ENCODE measurements at places on chromosomes 5 and 9. TPM values are rescaled to one million over a fixed set of nuclear protein-coding genes. Genes with fewer than 3 reads are reported as not detected.

GRCh38 chr5:43875741-43876140 lies 272.8 kb downstream of the NNT start:
- DNase-seq = no peak

DNA sequence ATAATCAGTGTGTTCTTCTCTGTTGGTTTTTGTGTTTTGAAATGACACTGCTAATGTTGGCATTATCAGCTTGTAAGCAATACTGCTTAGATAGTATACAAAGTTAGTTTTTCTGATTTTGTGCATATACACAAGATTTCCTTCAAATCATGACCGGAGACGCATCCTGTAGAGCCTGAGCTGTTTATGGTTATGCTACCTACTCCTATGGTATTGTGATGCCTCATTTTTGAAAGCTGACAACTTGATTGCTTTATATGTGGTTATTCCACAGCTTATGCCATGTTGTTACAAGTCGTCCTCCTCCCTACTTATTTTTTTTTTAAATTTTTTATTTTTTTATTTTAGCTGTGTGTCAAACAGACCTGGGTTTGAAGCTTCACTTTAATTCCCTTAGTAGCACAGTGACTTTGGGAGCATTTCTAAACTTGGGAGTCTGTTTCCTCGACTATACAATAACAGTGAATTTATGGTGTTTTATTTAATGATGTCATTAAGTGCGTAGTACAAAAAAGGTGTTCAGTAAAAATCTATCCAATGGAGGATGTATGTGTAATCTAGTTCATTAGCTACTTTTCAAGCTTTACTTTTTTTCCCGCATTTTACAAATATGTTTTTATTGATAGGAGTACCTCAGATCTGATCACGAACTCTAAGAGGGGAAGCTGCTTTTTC lies 59.5 kb downstream of the PARP8 start:
- no peak for DNase-seq

DNA sequence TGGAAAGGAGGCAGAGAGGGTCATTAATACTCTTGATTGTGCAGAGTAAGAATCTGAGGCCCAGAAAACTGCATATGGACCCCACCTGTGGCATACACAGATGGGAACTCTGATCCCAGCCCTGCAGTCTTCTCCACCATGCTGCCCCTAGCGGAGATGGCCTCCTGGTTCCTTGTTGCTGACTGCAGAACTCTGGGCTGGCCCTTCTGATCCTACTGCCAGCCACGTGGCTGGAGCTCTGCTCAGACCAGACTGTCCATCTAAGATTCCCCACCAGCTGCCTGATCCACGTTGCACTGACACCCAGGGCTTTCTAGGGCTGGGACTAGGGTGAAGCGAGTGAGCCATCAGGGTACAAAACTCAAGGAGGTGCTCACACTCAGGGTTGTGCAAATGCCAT lies 245.7 kb upstream of the NR4A3 start:
- DNase-seq = no peak

- no peak for DNase-seq
These were observed 215.5 kb downstream of the FSTL4 start for GRCh38 chr5:133396814-133397213.

- DNase-seq = no peak
These were observed 51.5 kb downstream of the PPARGC1B start for GRCh38 chr5:149781612-149782011.

DNA sequence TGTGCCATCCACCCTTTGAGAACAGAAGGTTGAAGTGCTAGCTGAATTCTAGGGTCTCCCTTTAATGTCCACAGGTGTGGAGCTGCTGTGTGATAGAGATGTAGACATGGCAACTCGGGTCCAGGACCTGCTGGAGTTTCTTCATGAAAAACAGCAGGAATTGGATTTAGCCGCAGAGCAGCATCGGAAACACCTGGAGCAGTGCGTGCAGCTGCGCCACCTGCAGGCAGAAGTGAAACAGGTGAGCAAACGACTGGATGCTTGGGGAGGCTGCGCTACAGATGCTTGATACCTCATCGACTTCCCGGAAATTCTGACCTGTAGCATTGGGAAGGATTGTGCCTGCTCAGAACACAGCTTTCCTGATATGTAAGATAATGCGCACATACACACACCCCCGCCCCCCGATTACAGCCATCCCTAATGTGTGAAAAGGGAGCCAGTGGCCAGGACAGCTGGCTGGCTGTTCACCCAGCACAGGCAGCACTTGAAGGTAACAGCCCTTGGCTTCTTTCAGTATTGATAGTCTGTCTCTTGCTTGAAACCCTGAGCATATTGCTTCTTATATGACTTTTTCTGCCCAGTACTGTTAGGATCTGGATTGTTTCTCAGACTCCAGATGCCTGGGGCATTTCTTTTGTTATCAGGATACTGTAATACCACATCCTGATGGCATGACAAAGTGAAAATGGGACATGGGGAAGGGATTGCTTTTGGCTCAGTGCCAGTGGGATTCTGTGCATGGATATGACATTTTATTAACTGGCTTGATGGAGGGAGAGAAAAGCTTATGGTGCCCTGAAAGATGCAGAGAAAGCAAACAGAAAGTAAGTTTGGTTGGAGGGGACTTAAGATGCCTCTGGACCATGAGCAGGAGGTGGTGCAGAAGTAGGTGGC lies 216.8 kb upstream of the OTULINL start:
- no peak for DNase-seq

DNA sequence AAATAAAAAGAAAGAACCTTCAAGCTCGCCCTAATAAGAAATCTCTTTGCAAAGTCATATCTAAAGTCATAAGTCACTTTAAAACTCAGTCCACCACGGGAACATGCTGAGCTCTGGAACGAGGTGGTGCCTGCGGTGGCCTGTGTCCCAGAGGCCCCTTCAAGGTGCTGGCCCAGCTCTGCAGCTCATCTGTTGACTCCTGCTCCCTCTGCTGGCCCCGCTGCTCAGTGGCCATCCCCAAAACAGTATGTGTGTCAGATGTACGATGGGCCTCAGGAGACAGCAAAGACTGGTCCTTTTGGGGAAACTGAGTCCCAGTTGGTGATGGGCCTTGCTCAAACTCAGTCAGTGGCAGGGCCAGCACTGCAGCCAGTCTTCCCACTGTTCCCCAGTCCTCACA lies 22.8 kb upstream of the FOXB2 start:
- DNase-seq = no peak

DNA sequence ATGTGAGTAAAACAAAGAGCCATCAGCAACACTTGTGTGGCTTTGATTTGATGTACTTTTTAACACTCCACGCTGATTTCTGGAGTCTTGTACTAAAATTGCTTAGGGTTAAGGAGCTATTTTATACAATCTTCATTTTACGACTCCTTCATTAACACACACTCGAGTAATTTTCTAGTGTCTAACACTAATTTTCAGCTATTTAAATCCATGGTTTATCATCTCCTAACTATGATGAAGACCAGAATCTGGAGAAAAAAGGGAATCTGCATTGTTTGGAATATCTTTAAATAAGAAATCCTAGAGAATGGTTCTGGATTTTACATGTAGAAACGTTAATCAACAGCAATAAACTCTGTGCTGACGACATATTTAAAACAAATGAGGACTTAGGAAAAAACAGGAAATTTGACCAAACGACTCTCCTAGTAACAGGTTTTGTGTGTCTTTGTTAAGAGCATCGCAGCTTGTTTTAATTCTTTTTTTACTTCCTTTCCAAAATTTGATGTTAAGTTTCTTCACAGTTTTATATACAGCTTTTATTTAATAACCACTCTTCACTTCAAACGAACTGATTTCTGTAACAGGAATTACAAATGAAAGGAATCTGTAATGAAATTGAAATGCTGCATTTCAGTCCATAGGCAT lies 138.5 kb downstream of the AOPEP start:
- DNase-seq = no peak

GRCh38 chr5:160621526-160621925 lies 199.9 kb downstream of the PTTG1 start:
- no peak for DNase-seq

DNA sequence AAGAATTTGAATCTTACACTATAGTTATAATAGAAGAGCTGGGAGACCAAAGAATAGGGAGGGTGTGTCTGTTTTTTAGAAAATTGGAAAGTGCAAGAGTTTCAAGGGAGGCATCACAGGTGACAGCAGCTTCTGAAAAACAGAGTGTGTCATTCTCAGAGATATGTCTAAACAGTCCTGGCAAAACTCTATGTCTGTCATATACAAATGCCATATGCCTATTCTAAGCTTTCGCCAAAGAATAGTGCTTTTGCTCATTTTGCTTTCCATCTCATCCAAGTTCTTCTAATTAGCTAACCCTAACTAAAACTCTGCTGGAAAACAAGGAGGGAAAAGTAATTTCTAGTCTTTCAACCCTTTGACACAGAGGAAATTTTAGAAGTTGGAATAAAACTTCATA lies 388.0 kb upstream of the TYRP1 start:
- DNase-seq = no peak

DNA sequence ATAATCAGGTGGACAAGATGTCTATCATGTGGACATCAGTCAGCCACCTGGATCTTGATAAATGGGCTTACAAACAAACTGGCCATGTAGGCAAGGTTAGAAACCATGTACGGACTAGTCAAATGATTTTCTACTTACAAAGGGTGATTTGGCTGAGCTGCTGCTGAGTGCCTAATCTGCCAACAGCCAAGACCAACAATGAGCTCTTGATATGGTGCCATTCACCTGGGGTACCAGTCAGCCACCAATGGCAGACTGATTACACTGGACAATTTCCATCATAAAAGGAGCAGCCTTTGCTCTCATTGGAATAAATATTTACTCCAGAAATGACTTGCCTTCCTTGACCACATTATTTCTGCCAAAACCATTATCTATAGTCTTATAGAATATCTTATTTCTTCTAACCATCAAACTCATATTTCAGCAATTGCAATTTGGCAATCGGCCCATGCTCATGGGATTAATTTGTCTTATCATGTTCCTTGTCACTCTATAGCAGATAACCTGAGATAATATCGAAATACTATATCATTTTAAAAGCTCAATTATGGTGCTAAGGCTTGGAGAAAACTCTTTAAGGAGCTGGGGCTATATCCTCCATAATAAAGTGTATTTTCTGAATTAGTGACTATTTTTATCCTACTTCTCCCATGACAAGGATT lies 135.1 kb downstream of the SLC25A46 start:
- DNase-seq = no peak

- no peak for DNase-seq
These were observed 177.9 kb upstream of the PRLR start for GRCh38 chr5:35408146-35408545.

DNA sequence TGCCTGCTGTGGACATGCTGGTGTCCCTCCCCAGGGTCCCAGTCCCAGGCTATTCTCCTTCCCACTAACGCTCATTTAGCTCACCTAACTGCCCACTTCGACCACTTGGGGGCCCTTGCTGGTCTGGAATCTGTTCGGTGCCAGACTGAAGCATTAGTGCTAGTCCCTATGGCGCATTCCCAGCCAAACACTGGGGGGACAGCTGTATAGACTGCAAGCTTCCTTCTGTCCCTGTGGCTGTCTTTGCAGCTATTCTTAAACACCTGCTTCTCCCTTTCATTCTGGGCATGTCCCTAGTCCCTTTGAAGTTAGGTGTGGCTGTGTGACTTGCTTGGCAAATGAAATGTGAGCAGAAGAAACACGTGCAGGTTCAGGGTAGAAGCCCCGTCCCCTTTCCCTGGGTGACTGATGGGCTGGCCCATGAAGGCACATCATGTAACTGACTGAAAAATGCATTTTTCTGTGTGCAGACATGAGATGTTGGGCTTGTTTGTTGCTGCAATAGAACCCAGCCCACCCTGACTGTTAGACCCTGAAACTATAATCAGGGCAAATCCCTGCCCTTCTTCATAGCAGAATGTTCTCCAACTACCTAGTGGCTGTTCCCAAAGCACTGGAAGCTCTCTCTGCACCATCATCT lies 134.4 kb downstream of the BARX1 start:
- DNase-seq = no peak

GRCh38 chr9:114524247-114524681 lies 19.0 kb upstream of the WHRN start:
- DNase-seq = no peak

GRCh38 chr5:58074717-58075116 lies 385.2 kb downstream of the PLK2 start:
- DNase-seq = no peak

- DNase-seq = no peak
These were observed 437.7 kb upstream of the KLF4 start for GRCh38 chr9:107927276-107927675.

DNA sequence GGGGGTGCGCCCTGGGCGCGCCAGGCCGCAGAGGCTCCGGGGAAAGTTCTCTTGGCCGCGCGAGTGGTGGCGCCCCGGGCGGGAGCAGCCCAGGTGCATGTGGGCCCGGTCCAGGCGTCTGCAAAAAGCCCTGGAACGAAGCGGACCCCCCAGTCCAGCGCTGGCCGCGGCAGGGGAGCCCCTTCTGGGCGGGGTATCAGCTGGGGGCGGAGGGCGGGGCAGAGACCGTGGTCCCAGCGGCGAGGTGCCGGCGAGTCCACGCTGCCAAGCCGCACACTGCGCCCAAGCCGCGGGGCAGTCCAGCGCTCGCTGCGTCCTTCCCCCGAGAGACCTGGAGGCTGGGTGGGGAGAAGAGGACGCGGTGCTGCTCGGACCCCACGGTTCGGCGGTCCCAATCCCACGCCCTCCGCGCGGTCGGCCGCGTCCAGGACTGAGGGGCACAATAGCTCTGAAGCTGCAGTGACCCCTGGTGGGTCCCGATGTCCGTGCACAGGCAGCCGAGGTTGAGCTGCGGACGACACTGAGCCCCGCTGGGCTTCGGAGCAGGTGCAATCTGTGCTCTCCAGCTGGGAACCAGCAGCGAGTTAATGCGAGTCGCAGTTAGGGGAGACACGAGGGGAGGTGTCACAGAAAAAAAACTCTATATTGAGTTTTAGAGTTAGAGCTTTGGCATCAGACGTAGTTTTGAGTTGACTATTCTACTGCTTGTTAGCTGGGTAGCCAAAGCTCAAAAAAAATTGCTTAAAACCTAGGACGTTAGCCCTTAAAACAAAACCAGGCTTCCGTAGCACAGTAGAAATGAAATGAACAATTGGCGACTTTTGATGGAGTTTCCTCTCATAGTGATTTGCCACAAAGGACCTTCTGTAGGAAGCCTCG lies 1.1 kb upstream of the EPB41L4A start:
- peak; percentile 80 for DNase-seq

GRCh38 chr5:79236970-79237739 lies 1.2 kb downstream of the JMY start:
- DNase-seq = peak; percentile 18

DNA sequence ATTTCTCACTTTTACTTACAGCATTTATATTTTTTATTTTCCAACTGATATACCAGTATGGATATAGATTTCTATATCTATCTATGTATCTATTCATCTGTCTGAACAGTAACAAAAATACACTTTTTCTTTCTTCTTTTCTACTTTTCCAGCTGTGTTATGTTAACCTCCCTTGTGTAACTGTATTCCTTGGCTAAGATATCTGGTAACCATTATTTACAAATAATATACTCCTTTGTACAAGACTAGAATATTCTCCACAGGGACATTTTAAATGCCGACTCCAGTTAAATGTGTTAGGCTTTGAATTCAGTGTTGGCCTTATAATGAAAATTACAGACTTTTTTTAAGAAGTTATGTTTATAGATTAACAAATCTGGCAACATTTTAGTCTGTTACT lies 168.7 kb downstream of the XRCC4 start:
- no peak for DNase-seq

GRCh38 chr9:130244548-130245165 lies 20.9 kb upstream of the HMCN2 start:
- DNase-seq = no peak

AGGF1 gene
- 20.9 TPM for total RNA-seq

AIF1L gene
- 53.5 TPM for total RNA-seq

COL5A1 gene
- total RNA-seq = 52.9 TPM

PTGER4 gene
- 21.6 TPM for total RNA-seq

CDH6 gene
- 10.8 TPM for total RNA-seq

CFAP90 gene
- total RNA-seq = not detected

ADAMTS13 gene
- 4.3 TPM for total RNA-seq

GABRA6 gene
- not detected for total RNA-seq

EPB41L4B gene
- 18.9 TPM for total RNA-seq

LCP2 gene
- total RNA-seq = 52.8 TPM

Data from tibial nerve (tissue), 4 donors.